GM23248 (cell line): ENCODE measurements at places on chromosomes 12 and 14.

- H3K4me1 ChIP-seq: no peaks in the 10 kb centered on the region
- H3K4me3 ChIP-seq: no peak overlapping the region
- peak; percentile 15 for DNase-seq
- no peaks in the 10 kb centered on the region for H3K27me3 ChIP-seq
These were observed 44.8 kb downstream of the FBXW8 start for GRCh38 chr12:116955382-116956021.

DNA sequence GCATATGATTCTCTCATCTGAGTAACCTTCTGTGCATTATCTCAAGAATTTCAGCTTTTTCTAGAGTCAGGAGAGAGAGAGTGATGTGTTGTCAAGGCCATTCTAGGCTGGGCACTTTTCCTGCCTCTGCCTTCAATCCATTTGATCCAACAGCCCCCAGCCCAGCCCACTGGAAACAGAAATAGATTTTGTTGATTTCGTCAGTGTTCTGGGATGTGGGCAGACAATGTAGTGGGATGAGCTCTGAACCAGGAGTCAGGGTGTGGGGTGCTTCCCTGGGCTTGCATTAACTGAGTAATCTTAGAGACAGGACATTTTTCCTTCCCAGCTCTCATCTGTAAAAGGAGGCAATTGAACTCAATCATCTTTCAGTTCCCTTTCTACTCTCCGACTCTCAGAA lies 42.5 kb upstream of the RPH3A start:
- H3K4me1 ChIP-seq: no peaks in the 10 kb centered on the region
- no peak overlapping the region for H3K27ac ChIP-seq
- H3K27me3 ChIP-seq: no peaks in the 10 kb centered on the region
- no peak for DNase-seq

DNA sequence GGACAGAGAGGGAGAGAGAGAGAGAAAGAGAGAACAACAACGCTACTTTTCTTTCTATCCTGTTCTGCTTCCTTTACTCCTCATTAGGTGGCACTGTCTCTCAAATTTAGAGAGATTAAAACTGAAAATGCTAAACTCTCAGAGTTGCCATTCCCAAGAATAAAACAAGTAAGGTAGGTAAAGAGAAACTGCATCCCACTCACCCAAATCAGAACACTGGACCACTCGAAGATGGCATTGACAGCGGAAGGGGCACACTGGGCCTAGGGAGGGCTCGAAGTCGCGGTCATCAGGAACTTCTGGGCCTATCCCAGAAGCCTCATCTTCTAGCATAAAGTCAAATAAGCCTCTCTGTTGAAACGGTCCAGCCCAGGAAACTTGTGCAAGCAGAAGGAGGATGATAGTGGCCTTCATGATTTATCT lies 4.5 kb downstream of the DCN start:
- H3K4me1 ChIP-seq: peaks cover 65% of the 10 kb centered on the region
- peak overlapping the region; percentile 81 for H3K4me3 ChIP-seq
- peak; percentile 73 for DNase-seq
- H3K36me3 ChIP-seq: peaks cover 3% of the 10 kb centered on the region; the same call in 1 of the 2 replicates

- no peak overlapping the region for H3K27ac ChIP-seq
- no peaks in the 10 kb centered on the region for H3K27me3 ChIP-seq
These were observed 32.7 kb downstream of the CCDC175 start for GRCh38 chr14:59543873-59544272.

- H3K4me3 ChIP-seq: no peak overlapping the region
- H3K27me3 ChIP-seq: no peaks in the 10 kb centered on the region
- no peak for DNase-seq
- no peak overlapping the region for H3K27ac ChIP-seq
These were observed 13.8 kb downstream of the ARMH4 start for GRCh38 chr14:58138031-58138713.

DNA sequence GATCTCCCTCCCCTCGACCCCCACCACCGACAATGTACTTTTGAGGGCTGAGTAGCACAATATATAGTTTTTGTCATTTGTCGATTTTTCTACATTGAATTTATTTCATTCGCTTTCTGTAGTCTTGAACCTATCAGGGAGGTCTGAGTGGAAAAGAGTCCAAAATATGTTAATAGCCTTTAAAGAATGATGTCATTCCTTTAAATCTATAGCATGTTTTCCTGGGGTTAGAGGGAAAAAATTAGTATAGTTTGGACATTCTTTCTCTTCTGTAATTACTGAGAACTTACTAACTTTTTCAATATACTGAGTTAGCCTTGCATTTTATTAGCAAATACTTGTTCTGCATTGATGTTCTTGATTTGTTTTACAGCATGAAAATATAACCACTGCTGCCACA lies 55.9 kb downstream of the ARL1 start:
- H3K27me3 ChIP-seq: no peaks in the 10 kb centered on the region
